ENCODE measurements at places on chromosomes 13 and 19.

- DNase-seq, result no peak
Measured at GRCh38 chr13:29582171-29582570, 13.3 kb downstream of the SLC7A1 start.

DNA sequence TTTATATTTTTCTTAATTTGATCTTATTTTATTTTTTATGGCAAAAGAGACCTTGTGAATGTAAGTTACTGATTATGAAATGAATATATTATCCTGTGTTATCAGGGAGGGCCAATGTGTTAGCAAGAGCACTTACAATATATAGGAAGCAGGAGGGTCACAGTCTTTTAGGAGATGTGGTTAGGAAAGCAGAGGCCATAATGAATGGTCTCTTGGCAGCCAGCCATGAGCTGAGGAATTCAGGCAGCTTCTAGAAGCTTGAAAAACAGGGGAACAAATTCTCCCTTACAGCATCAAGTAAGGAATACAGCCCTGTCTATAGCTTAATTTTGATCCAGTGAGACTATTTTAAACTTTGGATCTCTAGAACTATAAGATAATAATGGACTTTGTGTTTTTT lies 2374.6 kb downstream of the PCDH9 start:
- DNase-seq, result peak; percentile 11

- no peak for DNase-seq
Measured at GRCh38 chr19:52176574-52176973, 5.2 kb upstream of the ZNF836 start.

DNA sequence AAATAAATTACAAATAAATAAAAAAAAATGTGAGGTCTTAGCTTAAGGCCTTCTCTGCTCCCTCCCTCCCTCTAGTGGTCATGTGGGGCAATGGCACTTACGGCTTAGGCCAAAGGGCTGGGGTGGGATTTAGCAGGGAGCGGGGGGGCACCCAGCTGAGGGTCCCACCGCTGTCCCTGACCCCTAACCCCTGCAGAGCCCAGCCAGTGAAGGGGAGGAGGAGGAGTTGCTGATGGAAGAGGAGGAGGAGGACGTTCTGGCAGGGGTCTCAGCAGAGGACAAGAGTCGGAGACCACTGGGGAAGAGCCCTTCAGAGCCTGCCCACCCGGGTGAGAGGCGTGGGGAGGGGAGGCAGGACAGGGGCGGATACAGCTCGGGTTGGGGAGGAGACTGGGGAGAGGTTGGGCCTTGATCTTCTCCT lies 9.3 kb downstream of the MPND start:
- DNase-seq, result no peak

DNA sequence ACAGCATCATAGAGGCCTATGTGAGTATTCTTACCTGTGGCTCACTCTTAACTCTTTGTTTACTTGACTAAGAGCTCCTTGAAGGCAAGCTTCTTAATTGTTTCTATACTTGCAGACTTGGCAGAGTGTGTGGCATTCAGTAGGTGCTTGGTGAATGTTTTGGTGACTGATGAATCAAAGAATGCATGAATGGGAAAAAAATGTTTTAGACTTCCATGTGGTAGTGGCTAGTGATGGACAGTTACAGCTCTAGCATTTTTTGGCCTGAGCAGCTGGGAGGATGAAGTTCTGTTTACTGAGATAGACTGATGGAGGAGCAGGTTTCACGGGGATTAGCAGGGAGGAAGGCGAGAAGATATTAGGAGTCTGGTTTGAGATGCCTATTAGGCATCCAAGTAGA lies 13.6 kb downstream of the HAS1 start:
- no peak for DNase-seq

Measured in non-pigmented ciliary epithelial cell (primary cell).